Activated CD8-positive, alpha-beta memory T cell treated with anti-CD3 and anti-CD28 coated beads, Interleukin-2, amount 50 U/mL, for 48 hours (primary cell): ENCODE measurements at places on chromosomes 4 and X.

- no peak for DNase-seq
Measured at GRCh38 chr4:5711479-5712184, 631 bp downstream of the EVC start.

DNA sequence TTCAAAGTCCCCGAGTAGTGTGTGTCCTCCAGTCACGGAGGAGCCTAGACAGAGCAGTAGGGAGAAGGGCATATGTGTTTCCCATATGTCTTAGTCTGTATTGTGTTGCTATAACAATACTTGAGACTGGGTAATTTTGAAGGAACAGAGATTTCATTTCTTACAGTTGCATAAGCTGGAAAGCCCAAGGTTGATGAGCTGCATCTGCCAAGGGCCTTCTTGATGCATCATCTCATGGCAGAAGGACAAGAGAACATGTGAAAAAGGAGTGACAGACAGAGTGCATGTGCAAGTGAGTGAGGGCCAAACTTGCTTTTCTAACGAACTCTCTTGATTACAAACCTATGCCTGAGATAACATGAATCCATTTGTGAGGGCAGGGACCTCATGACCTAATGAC is 243.4 kb downstream of the ARHGAP10 start:
- DNase-seq: no peak

DNA sequence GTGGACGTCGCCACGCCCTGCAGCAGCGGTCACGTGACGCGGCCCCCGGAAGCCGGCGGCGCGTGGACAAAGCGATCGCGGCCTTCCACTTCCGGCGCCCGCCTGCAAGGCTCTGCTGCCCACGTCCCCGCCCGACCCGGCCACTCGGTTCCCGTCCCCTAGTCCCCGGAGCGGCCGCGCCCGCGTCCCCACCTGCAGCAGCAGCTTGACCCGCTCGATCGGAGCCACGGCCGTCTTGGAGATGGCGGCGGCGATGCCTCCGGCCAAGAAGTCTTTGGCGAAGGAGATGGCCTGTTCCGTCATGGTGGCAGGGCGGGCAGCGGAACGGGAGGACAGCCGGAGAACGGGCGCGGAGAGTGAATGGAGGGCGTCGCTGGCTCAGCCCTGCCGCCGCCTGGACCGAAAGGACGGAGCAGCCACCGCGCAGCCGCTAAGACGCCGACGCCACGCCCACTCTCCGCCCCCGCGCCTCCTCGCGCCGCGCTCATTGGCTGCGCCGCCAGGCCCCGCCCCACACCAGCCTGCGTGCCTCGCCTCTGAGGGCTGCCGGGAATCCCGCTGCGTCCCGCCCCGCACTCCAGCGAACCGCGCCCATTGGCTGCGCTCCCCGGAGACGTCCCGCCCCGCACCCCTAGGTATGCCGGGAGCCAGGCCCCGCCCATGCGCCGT is at the start of gene SLC25A6:
Gene SLC25A6, minus strand, starts transcription at position 407 of the 669 bp plus-strand sequence. Its CDS starts 104 bp downstream, at position 303.
- peak; percentile 100 for DNase-seq

- no peak for DNase-seq
Measured at GRCh38 chr4:170581322-170581721, 491.6 kb upstream of the AADAT start.

DNA sequence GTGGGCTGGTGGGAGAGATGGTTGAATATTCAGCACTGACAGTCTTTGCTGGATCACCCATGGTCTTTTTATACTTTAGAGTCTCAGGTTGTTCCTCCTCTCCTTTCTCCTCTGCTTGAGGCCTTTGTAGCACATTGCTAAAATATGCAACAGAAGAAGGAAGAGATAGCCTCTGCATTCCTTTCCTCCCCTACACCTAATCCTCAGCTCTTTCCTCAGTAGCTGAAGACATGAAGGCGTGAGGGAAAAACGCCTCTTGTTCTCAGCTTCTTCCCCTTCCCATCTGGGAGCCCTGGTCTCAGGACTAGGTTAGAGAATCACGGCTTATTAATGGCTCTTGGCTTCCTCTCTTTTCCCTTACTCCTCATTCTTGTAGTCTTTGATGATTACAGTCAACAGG is 76.8 kb downstream of the RNF150 start:
- DNase-seq: no peak

GRCh38 chr4:123488916-123489315 is 92.3 kb downstream of the SPRY1 start:
- DNase-seq: no peak

- no peak for DNase-seq
Measured at GRCh38 chrX:110043506-110043905, 40.6 kb downstream of the TMEM164 start.

DNA sequence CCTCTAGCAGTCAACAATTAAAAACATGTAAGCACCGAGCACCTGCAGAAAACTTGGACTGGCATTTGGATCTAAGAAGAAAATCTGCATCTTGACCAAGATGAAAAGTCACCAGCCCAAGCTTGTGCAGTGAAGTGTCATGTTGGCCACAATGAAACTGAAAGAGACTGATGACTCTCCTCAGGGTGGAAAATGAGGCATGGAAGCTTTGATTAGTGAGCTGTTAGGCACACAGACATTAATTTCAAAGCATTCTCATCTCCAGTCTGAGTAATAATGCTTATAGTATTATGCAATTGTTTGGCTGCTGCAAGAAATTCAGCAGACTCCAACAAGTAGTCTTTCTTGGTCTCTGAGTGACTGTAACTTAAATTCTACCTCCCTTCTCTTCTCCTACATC is 150.1 kb downstream of the AR start:
- no peak for DNase-seq

GRCh38 chr4:152780267-152780778 is 569 bp downstream of the ARFIP1 start:
- DNase-seq: no peak

DNA sequence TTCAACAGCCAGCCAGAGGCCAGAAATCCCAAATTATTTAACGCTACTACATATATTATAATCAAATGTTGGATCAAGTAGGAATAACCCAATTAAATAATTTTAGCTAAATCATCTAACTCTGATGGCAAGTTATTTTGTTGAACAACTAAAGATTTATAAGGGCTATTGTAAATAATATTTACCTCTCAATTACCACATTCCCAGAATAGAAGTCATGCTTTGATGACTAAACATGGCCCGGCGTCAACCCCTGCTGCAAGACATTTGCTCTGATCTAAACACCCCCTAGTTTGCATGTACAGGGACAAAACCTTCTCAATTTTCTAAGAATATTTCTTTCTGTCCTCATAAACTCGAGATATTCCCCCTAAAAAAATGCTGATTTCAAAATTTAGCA is 14.2 kb downstream of the VEGFC start:
- no peak for DNase-seq

DNA sequence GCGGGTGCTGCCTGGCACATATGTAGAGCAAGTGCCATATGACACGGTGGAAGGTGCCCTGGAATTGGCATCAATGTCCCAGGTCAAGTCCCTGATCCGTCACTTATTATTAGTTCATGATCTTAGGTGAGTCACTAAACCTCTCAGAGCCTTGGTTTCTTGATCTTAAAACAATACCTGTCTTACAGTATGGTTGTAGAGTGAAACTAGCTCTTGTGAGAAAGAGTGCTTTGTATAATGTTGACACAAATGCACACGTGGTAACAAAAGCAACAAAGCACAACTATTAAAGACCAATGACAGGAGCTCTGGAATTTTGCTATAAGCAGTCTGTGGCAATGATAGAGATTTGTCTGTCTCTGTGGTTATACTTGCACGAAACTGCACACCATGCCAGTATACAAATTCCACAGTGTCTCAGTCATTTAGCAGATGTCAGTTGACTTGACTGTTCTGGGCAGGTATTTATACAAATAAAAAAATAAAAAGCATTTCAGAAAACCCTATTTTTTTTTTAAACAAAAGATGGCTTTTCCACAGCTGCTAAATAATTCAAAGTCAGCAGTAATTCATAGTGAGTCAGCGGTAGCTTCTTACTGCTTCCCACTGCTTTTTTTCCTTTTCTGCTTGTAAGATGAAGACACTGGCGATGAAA is 19.7 kb upstream of the ACSL1 start:
- no peak for DNase-seq

- DNase-seq: no peak
Measured at GRCh38 chrX:119991005-119991787, 47.6 kb upstream of the NKAP start.

- DNase-seq: no peak
Measured at GRCh38 chr4:108570993-108571569, 49.3 kb upstream of the RPL34 start.

DNA sequence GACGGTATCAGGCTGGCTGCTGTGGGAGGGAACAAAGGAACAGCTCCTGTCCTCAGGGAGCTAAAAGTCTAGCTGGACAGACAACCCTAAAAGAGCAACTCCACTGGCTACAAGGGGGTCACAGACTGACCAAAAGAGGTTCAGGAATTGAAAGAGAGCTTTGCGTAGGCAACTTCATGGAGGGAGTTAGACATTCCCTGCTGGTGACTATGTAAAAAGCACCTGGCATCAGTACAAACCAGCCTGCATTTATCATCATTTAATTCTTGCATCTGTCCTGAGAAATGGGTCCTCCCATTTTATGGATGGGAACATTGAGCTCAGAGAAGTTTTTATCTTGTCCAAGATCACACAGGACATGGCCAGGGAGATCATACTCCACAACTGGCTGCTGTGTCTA is 1.4 kb upstream of the LGI2 start:
- no peak for DNase-seq

GRCh38 chrX:135489542-135489941 is 30.9 kb upstream of the INTS6L start:
- no peak for DNase-seq

DNA sequence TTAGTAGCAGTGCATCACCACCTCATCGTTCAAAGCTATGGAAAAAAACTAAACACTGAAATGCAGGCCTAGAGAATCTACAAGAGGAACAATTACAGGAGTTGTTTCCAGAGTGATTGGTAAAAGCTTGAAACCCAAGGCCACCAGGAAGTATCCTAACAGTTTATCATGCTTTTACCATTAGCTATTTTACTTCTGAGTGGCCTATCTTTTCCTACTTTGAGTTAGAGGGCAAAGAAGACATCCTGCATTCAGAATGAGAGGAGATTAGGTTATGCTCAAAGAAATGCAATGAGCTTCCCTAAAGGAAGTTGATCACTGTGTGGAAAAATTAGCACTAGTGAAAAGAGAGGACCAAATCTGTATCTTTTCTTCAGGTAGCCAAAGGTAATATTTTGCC is 69.8 kb upstream of the PRSS48 start:
- no peak for DNase-seq

GRCh38 chr4:76377481-76377901 is 43.5 kb downstream of the CCDC158 start:
- no peak for DNase-seq

DNA sequence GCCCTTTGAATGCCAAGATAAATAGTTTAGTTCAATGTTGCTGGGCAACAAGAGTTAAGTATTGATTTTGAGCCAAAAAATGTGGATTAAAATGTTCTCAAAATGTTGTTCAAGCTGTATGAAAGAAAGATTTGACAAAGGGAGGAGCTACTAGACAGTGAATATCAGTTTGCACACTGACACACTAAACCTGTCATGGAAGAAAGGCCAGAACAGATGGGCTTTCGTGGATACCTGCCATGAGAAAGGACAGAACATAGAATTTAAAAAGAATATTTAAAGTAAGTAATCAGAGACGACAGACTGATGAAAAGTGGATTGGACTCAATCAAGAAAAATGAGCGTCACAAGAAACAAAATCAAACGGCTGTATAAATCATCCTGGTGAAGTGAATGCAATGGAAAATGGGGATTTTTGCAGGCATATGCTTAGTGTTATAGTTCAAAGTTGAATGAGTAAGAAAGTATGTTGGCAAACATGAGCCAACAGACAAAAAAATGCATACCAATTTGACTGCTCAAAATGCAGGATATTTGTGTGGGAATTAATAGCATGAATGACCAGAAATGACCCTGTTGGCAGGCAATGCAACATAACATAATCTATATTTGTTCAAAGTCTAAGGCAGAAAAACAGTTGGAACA is 7.4 kb downstream of the PCDH18 start:
- DNase-seq: no peak

GRCh38 chrX:120549483-120550452 is 11.0 kb downstream of the CUL4B start:
- DNase-seq: no peak

DNA sequence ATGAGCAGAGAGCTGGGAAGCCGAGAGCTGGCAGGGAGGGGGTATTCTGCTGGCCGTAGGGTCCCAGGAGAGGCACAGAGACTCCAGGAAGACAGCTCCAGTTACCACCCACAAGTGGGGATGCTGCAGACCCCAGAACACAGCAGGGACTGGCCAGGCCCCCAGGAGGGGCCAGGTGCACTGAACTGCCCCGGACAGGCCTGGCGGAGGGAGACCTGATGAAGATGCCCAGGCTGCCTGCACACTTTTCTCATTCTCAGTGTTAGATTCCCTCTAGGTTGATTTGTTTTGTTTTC is 110.8 kb downstream of the CPZ start:
- no peak for DNase-seq

DNA sequence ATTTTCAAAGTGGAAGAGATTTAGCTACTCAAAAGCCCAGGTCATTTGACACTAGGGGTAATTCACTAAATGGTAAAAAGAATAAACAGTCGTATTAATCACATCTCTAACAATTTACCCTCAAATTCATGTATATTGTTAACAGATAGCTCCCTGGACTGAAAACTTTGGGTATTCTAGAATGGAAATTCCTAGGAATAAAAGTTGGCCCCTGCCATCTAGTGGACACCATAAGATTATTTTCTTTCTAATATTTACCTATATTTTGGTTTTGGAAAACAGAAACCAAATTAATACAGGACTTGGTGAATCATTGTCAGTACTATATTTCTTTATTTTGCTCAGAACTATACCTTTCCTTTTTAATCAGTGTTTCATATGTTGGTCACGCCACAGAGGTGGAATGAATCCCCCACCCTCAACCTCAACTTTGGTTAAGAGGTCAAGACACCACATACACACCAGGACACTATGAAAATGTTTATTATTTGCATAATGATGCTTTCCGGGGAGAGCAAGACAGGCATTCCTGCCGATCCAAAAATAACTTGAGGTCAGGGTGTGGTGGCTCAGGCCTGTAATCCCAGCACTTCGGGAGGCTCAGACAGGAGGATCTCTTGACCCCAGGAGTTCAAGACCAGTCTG is 96.2 kb upstream of the APOOL start:
- no peak for DNase-seq

DNA sequence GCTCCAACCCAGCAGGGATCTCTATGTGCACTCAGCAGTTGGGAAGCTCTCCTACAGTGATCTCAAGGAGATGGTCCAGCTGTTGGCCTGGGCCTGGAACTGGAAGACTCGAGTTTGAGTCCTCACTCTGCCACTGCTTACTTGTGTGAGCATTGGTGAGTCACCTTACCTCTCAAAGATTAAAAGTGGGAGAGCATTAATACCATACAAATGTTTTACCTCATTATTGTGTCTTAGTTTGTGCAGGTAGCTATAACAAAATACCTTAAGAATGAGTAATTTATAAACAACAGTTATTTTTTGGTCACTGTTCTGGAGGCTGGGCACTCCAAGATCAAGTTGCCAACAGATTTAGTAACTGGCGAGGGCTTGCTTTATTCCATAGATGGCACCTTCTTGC is 21.4 kb upstream of the ZNF827 start:
- no peak for DNase-seq

GRCh38 chrX:24428516-24428915 is 36.6 kb upstream of the PDK3 start:
- DNase-seq: no peak

- DNase-seq: no peak
Measured at GRCh38 chr4:85772470-85772869, 297.5 kb downstream of the ARHGAP24 start.
